Suppressor macrophage treated with lipopolysaccharide for 4 hours (primary cell): ENCODE measurements at places on chromosomes 2 and 18.
A peak's percentile ranks its signal among the peaks of the same experiment; 100 is the strongest.

DNA sequence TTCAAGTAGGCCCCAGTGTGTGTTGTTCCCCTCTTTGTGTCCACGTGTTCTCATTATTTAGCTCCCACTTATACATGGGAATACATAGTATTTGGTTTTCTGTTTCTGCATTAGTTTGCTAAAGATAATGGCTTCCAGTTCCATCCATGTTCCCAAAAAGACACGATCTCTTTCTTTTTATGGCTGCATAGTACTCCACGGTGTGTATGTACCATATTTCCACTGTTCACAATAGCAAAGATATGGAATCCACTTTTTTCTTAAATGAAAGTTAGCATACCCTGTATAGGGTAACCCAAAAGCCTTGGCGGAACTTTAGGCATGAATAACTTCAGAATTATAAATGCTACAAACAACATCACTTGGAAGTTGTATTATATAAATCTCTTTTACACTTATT, 83.4 kb upstream of the NDUFV2 start:
- no peak for DNase-seq

GRCh38 chr2:198928026-198928425, 529.7 kb downstream of the SATB2 start:
- no peak for DNase-seq

DNA sequence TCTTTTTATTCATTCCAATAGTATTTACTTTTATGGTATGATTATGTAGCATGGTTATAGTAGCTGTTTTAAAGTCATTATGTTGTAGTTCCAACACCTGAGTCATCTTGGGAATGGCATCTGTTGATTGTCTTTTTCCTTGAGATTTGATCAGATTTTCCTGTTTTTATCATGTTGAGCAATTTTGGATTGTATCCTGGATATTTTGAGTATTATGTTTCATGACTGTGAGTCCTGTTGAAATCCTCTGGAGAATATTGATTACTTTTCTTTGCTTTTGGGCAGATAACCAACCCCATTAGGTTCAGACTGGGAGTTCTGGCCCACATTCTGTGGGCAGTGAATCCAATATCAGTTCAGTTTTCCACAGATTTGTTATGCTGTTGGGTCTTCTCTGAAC, 163.2 kb upstream of the SPRED2 start:
- no peak for DNase-seq

GRCh38 chr2:112794841-112795240, 10.5 kb upstream of the IL1A start:
- no peak for DNase-seq

DNA sequence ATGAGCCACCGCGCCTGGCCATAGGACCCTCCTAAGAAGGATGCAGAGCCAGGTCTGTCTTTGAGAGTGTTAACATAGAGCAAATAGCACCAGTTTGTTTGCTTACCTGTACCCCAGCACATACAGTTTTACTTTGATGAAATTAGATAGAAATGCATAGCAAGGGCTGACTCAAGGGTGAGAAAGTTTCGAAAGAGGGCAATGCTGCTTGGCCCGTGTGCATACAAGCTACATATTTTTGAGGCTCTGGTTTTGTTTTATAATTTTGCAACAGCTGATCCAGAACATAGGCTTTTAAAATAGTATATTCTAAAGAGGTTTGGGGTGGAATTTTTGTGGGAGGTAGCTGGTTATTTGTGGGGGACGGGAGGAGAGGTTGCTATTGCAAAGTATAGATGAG, 151.7 kb downstream of the MCFD2 start:
- no peak for DNase-seq

- DNase-seq: no peak
These were observed 33.5 kb downstream of the AOX1 start for GRCh38 chr2:200619279-200619678.

DNA sequence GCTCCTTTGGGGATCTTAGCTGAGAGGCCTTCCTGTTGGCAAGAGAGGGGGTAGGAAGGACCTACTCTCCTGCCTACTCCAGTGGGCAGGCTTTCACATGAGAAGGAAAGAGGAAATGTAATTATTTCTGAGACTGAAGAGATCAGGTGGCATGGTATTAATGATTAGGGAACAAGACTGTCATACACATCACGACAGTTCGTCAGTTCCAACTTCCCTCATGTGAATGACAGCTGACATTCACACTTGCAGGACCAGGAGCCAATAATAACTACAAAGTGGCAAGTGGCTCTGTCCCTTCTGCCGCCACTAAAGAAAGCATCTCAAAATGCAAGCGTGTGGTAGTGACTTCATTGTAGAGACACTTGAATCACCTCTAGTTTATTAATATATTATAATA, 90.0 kb downstream of the ZCCHC2 start:
- peak; percentile 75 for DNase-seq

GRCh38 chr18:49030692-49031443, 80.1 kb upstream of the SMAD7 start:
- no peak for DNase-seq

DNA sequence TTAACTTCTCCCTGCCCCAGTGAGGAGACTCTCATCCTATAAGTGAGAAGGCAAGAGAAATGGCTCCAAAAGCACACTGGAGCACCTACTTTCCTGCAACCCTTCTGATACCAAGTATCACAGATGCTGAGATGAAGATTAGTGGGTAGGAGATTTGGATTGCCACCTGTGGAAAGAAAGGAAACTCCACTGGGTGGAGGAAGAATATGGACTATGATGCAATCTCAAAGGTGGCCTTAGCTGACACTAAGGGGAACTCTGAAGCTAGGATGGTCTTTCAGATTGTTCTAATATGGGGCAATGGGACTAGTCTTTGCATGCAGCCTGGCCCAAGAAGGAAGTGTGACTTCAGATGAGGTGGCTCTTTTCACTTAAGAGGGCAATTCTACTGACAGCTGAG, 21.6 kb downstream of the PRKRA start:
- no peak for DNase-seq

DNA sequence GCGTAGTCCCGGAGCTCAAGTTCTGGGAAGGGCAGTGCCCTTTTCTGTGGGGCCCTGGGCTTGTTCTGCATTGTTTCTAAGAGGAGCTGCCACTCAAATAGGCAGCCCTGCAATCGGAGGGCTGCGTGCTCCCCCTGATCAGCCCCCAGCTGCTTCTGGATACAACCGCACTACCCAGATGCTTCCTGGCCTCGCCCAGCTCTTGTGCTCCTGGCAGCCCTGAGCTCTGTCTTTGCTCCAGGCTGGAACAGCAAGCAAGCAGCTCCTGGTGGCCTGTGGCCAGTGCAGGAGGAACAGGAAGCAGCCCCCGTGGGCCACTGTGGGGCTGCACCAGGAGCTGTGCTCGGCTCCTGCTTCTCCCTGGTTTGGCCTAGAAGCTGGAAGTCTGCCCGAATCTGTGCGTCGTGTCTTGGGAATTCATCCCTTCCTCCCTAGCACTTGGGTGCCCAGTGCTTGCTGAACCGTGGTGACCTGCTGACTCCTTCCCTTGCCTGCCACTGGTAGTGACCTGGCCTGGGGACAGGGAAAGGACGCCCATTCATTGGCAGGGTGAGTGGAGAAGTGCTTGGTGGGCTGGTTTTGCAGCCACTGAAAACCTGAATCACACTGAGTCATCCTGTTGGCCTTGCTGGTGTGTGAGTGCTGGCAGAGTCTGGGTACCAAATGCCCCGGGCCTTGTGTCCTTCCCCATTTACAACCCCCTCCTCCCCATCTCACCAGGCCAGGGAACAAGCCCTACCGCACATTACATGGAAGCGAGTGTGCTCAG, 27.3 kb upstream of the NTSR2 start:
- peak; percentile 47 for DNase-seq

DNA sequence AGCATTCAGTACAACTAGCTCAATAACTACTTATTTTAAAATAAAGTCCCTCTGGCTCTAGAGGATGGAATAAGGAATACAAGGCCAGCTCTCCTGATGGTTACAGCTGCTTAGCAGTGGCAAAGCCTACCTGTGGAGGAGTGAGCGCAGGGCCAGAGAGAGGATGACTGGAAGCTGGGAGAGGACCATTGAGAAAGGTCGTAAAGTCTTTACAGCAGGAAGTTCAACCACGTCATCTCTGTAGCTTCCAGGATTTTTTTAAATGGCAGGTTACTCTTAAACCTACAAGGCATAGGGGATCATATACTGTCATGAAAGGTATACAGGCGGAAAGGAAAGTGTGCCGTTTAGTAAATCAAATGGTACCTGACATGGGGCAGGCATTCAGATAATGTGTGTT, 26.3 kb downstream of the ANXA4 start:
- DNase-seq: no peak

DNA sequence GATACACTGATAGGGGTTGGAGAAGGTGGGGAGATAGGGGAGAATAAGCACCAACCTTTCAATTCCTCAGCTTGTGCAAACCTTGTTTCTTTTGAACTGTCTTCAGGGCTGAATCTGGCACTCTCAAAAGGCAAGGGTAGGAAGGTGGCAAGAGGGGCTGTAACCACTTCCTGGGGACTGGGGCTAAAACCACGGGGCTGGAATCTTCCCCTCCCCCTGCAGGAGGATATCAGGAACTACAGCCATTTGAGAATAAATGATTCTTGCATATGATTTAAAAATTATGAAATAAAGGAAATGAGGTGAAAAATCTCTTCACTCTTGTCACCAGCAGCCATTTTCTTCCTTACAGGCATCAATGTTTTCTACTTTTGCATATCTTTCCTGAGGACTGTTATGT, 50.8 kb downstream of the ATOH8 start:
- peak; percentile 43 for DNase-seq

GRCh38 chr18:23718243-23718720, 29.0 kb downstream of the LAMA3 start:
- no peak for DNase-seq

GRCh38 chr18:8734496-8734895, 29.1 kb downstream of the MTCL1 start:
- no peak for DNase-seq

DNA sequence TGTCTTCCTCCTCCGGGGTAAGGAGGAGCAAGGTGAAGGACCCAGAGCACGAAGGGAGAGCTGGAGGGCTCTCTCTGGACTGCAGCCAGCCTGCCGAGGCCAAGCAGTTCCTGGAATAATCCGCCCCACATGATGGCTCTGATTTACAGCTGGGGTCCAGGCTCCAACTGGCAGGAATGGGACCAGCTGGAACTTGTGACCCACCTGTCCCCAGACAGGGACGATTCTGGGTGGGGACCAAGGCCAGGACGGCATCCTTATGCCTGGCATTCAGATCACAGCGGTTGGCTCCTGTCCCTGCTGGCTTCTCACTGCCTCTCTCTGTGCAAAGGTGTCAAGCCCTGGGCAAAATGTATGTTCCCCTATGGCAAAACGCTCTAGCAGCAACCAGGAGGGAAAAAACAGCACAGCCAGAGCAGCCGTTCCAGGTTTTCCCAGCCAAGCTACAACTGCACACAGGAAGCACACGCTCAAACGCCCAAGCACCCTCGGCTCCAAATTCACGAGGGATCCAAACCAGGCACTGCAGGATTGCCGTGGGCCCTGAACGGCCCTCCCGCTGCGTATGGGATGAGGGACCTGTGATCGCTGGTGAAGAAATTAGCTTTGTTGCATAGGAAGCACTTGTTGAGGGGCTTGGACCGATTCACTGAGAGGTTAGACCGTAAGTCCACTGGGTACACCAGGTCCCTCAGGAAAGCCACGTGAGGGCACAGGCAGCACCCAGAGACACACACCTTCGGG, 35.8 kb downstream of the FAM178B start:
- DNase-seq: no peak

DNA sequence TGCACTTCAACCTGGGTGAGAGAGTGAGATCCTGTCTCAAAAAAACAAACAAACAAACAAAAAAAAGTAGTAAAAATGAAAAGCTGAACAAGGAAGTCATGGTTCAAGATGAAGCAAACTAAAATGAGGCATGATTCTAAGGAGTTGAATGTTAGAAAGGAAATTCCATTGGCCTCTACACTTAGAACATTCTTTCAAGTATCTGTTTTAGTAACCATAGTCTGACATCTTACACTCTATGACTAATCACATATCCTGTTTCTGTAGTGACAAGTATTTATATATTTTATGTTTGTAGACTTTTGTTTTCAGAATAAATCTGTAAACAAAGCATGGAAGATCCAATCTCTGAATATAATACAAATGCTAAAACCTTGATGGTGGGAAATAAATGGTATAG, 164.1 kb downstream of the KIAA1328 start:
- no peak for DNase-seq

DNA sequence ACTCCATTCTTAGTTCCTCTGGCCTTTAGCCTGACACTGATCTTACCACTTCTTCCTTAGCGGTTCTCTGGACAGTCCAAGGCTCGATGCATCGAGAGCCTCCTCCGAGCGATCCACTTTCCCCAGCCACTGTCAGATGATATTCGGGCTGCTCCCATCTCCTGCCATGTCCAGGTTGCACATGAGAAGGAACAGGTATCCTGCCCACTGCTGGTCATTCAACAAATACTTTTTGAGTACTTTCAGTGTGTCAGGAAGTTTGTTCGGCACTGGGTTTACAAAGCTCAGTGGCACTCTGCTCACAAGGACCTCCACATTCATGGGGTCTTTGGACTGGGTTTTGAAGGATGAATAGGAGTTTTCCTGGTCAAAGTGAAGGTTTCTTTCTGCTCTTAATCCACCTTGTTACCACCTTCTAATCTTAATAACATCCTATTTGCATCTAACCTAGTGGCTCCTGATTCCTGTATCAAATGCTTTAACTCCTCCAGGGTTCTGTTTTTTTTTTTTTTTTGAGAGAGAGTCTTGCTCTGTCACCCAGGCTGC, 25.8 kb downstream of the GCKR start:
- DNase-seq: no peak

GRCh38 chr2:216406826-216407225, 5.5 kb upstream of the SMARCAL1 start:
- DNase-seq: no peak

- DNase-seq: no peak
These were observed 7.3 kb downstream of the CAPN10 start for GRCh38 chr2:240593703-240594451.

GRCh38 chr2:240596491-240596931, 10.0 kb downstream of the CAPN10 start:
- no peak for DNase-seq

GRCh38 chr18:36197511-36198166, 10.3 kb downstream of the MOCOS start:
- DNase-seq: no peak

DNA sequence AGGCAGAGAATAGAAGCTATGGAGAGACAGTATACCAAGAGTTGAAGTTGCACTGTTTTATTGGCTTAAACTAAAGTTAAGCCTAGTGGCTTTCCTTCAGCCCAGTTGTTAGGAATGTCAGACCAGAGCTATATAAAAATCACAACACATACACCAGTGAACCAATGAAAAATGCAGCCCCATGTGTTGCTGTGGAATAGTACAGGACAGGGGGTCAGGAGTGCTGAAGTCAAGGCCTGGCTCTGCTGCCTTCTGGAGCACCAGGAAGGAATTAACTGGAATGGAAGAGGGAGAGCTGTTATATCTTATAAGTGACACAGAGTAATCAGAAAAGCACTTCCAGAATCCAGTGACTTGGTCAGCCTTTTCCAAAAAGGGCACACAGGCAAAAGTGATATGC, 58.9 kb downstream of the OSR1 start:
- DNase-seq: no peak

GRCh38 chr2:101125374-101125773, 25.8 kb downstream of the TBC1D8 start:
- DNase-seq: no peak
